ENCODE measurements at places on chromosomes 3 and 15.

DNA sequence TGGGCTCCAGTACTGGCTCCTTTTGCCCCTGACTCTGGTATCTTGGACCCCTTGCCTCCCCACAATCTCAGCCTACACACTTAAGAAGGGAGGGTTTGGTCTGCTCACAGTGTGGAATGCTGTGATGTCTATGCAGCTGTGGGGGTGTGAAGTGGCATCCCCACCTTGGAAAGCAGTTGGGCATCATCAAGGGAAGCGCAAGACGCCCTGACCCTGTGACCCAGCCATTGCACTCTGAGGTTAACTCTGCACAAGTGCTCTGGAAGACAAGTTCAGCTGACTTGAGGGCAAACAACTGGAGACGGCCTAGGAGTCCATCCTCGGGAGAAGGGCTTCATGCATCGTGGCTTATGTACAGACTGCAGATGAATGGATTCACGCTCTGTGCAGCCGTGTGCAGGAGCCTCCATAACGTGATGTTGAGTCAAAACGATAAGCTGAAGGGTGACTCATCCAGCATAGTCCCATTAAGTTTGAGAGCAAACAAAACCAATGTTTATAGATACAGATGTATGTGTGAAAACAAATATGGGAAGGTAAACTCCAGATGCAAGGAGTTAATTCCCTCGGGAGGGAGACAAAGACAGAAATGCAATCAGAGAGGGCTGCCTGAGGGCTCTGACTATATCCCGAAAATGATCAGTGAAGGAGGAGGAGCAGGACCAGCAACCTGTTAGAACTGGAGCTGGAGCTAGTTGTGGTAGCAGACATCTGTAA lies 86.8 kb downstream of the LSM3 start:
- DNase-seq: no peak

- no peak for DNase-seq
Measured at GRCh38 chr3:114308830-114309229, 15.0 kb downstream of the TIGIT start.

- DNase-seq: no peak
Measured at GRCh38 chr15:48777645-48778330, 33.1 kb downstream of the CEP152 start.

GRCh38 chr3:157464321-157464720 lies 27.7 kb downstream of the PTX3 start:
- no peak for DNase-seq

DNA sequence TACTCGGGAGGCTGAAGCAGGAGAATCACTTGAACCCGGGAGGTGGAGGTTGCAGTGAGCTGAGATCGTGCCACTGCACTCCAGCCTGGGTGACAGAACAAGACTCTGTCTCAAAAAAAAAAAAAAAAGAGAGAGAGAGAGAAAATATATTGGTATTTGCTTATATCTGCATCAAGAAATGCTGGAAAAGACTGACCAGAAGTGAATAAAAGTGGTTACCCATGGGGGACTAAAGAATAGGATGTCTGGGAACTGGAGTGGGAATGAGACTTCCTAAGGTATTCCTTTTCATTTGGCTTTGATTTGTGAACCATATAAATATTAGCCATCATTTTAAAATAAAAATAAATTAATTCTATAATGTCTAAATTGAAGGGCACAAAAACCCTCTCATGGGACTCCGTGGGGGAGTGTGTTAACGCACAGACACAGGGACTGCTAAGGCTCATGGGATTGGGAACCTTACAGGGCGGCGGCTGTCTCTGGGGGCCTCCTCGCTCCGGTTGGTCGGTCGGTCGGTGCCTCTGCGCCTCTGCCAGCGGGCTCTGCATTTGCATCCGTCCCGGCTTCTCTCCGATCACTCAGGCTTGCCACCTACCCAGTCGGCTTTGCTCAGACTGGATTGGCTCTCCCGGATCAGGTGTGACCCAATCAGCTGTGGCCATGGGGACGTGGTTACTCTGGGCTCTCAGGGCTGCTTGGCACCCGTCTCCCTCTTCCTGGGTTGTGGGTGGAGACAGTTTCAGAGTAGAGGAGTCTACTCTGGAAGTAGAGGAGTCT lies 12.7 kb upstream of the TSPAN3 start:
- peak; percentile 57 for DNase-seq

GRCh38 chr3:9980251-9980650 lies 6.4 kb downstream of the EMC3 start:
- no peak for DNase-seq

DNA sequence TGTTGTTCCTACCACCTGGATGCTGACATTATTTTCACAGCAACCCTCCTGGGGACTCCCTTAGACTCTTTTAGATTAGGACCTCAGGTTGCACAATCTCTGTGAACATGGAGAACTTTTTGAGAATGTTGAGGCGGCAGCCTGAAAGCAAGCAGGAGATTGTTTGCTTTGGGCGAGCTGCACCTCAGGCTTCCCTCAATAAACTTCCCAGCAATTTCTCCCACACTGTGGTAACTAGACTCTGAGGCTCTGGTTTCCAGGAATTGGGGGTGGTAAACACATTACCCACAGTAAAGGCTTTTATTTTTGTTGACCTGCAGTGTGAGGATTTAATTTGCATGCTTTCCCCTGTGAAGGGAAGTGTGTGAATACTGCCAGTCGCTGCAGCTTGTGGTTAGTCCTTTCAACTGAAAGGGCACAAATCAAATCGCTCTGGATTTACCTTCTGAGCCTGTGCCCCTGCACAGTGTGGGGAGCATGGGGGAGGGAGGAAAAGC lies 35.2 kb upstream of the SIAH2 start:
- DNase-seq: no peak

GRCh38 chr3:33037471-33037870 lies 59.5 kb downstream of the GLB1 start:
- peak; percentile 20 for DNase-seq

- no peak for DNase-seq
Measured at GRCh38 chr3:41089566-41089965, 109.7 kb upstream of the CTNNB1 start.

- DNase-seq: peak; percentile 54
Measured at GRCh38 chr3:105826778-105827634, 41.8 kb downstream of the CBLB start.

- DNase-seq: peak; percentile 8
Measured at GRCh38 chr3:131109156-131109555, 82.5 kb downstream of the NEK11 start.

DNA sequence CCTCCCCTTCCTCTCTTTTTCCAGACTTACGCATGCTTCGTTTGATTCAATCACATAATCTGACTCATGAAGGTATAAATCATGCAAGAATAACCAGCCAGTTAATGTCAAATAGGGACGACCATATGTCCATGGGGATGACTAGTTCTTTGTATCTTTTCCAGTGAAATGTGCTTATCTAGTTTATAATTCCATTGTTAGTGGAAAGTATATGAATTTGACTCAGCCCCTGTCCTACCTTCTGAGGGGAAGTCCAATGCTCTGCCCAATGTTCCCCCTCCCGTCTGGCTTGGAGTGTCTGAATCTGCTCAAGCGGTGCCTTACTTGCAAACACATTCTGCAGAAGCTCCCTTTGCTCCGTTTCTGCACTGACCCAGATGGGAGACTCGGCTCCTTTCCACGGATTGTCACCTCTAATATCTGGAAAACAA lies 55.0 kb upstream of the EPHB3 start:
- DNase-seq: no peak

DNA sequence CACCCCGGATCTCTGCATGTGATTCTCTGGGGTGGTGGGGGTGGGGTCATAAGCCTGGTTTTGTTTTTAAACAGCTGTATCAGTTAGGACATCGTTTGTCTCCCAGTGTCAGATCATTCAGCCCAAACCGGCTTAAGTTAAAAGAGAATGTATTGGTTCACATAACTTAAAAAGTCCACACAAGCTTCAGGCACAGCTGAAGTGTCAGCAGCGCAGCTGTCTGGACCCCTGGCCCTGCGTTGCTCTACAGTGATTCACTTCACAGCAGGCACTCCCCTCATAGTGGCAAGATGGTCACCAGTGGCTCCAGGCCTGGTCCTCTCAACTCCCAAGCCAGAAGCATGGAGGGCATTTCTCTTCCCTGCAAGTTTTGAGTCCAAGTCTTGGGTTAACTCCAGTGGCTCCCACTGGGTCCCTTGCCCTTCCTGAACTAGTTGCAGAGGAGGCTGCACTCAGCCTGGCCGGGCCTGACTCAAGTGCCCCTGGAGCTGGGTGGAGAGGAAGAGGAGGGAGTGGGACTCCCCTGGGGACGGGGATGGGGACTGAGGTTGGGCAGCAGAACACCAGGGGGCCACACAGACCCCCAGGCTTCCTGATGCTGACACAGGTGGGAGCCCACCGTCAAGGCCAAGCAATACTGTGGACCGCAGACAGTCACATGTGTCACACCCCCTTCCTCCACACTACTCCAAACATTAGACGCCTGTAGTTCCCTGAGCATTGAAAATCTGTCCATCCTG lies 28.9 kb upstream of the GP9 start:
- no peak for DNase-seq

DNA sequence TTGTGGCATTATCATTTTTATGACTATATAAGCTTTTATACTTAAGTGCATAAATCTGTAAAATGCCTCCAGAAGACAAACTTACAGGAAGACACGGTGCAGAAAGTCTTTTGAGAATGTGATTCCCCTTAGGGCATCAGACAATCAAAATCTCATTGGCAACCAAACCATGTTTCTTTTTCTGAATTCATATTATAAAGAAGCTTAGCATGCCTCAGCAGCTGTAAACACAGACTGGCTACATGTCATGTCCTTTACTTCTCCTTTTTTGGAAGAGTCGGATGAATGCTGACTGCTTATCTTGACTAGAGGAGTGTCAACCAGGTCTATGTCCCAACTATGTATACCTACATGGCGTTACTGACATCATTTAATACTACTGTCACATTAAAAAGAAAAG lies 150.1 kb downstream of the PLD1 start:
- DNase-seq: no peak

GRCh38 chr3:4310971-4311370 lies 7.8 kb downstream of the SETMAR start:
- peak; percentile 49 for DNase-seq

DNA sequence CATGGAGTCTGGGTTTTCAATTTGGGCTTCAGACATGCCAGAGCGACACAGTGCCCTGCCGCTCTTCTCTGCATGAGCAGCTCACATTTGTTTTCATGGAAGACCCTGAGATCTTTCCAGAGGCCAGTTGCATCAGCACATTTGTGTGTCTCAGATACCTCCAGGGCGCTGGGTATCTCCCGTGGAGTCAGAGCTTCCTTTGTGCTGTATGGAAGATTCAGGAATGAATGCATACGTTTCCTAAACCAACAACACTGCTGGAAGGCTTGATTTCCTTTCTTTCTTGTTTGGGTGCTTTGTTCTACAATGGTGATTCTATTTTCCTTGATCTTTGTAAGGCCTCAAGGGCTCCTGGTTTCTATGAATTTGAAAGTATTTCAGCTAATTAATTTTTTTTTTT lies 106.5 kb downstream of the CACNA2D3 start:
- DNase-seq: no peak

- DNase-seq: no peak
Measured at GRCh38 chr3:191721390-191721861, 260.5 kb downstream of the PYDC2 start.

All from suppressor macrophage treated with lipopolysaccharide for 1 hour (primary cell).